ENCODE measurements at places on chromosomes 5 and 9.

- DNase-seq, result no peak
These were observed 113.8 kb downstream of the TMC1 start for GRCh38 chr9:72635197-72635596.

DNA sequence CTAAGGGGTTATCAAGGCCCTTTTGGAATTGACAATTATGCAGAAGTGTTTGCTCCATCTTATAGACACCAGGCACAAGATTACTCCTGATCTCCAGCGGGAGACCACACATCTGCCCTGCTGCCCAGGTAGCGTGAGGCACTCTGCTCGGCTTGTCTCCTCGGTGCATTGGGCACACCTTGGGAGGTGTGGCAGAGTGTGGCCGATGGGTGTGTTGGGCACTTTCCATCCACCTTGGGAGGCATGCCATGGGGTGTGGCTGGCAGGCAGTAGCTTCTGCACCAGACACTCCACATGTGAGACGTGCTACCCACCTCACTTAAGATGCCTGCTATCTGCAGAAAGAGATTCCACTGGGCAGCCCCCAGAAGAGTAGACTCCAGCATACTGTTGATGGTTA lies 54.1 kb downstream of the GADD45G start:
- no peak for DNase-seq

DNA sequence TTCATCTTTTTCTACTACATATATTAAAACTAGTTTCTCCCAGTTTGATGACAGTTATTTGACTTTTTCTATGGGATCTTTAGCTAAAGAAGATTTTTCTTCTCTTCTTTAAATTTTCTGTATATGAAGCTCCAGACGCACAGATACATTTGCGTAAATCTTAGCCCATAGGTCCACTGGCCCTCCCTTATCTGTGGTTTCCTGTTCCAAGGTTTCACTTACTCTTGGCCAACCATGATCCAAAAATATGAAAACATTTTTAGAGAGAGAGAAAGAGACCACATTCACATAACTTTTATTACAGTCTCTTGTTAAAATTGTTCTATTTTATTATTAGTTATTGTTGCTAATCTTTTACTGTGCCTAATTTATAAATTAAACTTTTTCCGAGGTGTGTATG lies 270.2 kb upstream of the DAPK1 start:
- no peak for DNase-seq

DNA sequence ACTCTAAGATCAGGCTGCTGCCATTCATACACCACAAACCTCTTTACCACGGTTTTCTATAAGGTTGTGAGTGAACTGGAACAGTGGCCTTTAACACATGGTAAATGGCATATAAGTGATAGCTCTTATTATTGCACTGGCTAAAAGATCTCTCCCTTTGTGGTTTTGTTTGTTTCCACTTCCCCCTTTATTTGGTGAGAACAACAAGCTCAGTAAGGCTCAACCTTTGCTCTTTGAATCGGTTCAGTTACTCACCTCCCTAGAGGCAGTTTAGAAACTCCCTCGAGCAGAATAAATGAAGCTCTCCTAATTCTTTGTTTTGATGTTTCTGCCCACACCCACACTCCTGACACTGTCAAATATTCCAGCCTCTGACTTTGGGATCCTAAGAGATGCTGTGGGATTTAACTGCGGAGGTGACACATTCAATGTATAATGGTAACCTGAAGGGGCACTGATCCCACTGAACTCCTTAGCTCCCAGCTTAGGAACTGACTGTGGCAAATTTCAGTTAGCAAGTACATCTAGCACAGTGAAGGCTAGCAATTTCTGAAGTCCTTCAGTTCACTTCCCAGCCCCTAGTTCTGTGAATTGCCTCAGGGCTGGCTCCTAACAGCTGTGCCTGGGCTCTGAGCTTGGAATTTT lies 22.5 kb upstream of the RAD23B start:
- DNase-seq, result no peak

DNA sequence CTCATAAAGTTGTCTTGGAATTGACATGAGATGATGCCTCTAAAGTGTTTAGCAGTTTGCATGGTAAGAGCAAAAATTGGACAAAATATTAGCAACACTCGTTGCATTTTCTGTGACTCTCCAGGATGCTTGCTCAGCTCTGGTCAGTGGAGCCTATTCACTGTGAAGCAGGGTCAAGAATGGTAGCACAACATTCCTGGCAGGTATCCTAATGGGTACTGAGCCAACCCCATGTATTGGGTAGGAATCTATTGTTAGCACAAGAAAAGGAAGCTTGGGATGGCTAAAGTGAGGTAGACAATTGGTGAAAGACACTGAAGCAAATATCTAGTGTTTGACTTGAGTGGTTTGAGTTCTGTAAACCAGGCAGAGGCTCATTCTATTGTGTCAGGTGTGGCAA lies 10.4 kb upstream of the ACTBL2 start:
- DNase-seq, result no peak

- DNase-seq, result no peak
These were observed 52.1 kb upstream of the CACNA1B start for GRCh38 chr9:137825324-137825989.

GRCh38 chr5:33232731-33233505 lies 207.8 kb upstream of the TARS1 start:
- DNase-seq, result no peak

DNA sequence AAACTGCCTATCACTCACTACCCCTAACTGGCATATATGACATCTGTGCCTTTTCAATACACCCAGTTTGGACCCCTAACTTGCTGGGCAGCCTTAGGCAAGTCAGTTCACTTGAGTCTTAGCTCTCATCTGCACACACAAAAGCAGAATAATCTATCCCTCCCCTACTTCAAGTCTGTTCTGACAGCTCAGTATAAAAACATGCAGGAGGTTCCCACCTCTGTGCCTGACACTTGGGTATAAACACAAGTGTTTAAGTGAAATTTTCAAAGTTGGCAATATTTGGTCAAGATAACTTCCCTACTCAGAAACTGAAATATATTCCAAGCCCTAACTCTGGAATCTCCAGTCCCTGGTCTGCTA lies 12.6 kb downstream of the HNRNPH1 start:
- DNase-seq, result no peak

DNA sequence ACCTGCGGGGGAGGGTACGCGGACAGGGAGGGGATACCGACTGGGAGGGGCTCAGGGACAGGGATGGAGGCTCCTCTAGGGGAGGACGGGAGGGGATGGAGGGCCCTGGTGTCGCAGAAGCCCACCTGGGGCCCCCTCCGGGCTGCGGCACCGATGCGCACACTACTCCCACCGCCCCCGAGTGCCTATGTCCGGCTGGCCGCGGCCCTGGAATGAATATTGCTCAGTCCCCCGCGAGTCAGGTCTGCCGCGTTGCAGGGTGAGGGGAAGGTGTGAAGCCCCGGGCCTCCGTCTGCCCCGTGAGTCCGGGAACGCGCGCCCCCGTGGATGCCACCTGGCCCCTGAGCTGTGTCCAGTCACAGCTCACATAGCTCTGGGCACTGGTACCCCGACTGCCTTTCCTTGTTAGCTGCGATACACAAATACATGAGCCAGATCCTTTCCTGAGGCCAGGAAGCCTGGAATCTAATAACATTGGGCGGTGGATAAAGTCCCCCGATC lies 44.5 kb upstream of the PRSS3 start:
- no peak for DNase-seq

GRCh38 chr9:81902626-81903025 lies 25.6 kb upstream of the SPATA31D4 start:
- DNase-seq, result no peak

GRCh38 chr5:10859393-10860195 lies 98.6 kb upstream of the DAP start:
- no peak for DNase-seq

DNA sequence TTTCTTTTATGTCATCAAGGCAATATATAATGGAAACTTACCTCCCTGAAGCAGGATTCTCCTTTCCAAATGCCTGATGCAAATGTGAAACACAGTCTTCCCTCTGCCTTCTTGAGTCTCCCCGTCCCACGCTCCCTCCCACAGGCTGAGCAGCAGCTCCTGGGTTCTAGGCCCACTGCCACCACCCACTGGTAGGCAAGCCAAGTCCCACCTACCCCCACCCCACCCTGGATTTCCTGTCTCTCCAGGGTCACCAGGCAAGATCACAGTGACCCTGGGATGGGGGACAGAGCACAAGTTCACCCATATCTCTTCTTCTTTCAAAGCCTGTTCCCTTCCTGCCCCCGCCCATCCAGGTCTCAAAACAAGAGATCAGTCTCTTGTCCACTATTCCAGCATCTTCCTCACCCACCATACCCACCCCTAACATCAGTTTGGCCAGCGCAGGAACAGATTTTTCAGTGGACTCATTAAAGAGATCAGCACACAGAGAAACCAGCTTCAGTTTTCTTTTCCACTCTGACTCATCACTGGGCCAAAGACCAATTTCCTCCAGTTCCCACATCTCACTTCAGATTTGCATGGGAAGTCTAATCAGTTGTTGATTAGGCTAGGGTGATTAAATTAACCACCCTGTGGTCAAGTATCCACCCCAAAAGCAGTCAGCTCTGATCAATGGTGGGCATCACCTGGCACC lies 151.5 kb downstream of the ACTL7B start:
- no peak for DNase-seq
